ENCODE measurements at places on chromosomes 7 and 10. TPM values are rescaled to one million over a fixed set of nuclear protein-coding genes. Genes with fewer than 3 reads are reported as not detected.

The OR2A7 gene
- 8.1 TPM for total RNA-seq

The C10orf67 gene
- total RNA-seq, result not detected

DNA sequence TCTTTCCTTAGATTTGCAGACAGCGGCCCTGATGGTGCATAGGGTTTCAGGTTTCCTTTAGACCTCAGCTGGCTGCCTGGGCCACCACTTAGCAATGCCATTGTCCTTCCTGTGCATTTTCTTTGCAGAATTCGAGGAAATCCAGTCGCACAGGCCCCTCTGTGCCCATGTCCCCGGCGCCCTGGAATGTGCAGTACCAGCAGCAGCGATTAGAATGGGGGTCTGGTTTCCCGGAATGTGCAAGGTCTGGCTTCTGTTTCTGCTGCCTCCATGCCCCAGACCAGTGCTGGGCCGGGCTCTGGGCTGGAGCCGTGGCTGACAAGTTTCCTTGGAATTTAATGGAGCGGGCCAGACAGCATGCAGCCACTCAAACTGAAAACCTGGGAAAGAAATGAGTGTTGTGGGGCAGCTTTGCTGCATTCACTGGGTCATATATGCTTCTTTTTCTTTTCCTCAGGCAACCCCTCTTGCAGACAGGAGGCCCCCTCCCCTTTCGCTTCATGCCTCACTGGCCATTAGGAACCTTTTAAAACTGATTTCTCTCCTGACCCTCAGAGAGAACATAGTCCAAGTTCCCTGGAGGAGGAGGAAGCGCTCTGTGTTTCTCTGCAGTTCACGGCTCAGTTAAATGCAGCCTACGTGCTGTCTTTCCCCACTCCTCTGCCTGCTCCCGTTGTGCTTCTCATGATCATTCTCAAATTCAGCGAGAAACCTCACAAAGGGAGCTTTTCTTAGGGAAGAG lies 14.4 kb downstream of the HTRA1 start:
- no peak for DNase-seq

GRCh38 chr10:209357-209756 lies 74.1 kb downstream of the ZMYND11 start:
- peak; percentile 7 for DNase-seq

GRCh38 chr10:71893920-71894319 lies 42.9 kb upstream of the PSAP start:
- no peak for DNase-seq

GRCh38 chr10:12847361-12847975 lies 154.0 kb downstream of the CCDC3 start:
- DNase-seq, result peak; percentile 43

GRCh38 chr10:75544386-75544785 lies 113.0 kb downstream of the LRMDA start:
- no peak for DNase-seq
